CD4-positive, alpha-beta T cell treated with Interleukin-6 at 100 ng/mL for 8 hours (primary cell): ENCODE measurements at places on chromosomes 2 and 18.

DNA sequence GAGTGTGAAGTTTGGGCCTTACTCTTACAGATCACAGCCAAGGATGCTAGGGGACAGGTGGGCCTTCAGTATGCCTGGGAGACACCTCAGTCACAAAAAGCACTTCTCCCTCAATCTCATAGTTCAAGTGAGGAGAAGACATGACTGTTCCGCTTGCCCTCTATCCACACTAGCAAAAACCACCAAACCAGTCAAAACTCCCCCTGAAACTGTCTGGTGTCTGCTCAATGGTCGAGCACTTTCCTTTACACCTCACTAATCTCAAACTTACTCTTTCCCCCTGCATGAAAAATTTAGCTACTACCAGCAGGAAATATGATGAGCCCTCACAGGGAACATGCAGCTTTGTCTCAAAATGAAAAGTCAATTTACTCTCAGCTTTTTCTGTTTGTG, 232.2 kb downstream of the TRIB2 start:
- no peak for DNase-seq

GRCh38 chr2:225668606-225669266, 269.2 kb downstream of the NYAP2 start:
- peak; percentile 23 for DNase-seq

DNA sequence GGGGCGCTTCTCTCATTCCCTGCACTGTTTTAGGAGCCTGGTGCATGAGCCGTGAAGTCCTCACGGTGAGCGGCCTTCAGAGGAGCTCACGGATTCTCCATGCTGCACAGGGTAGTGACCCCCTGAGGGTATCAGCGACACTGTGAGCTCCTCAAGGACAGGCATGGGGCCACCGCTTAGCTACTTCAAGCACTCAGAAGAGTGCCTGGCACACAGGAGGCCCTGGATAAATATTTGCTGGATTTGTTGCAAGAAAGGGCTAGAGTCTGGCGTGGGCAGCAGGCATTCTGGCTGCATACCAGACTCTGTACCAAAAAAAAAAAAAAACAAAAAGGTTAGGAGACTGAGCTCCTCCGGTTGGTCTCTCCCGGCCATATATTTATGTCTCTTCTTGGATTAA, 5.7 kb upstream of the MBP start:
- DNase-seq = no peak

DNA sequence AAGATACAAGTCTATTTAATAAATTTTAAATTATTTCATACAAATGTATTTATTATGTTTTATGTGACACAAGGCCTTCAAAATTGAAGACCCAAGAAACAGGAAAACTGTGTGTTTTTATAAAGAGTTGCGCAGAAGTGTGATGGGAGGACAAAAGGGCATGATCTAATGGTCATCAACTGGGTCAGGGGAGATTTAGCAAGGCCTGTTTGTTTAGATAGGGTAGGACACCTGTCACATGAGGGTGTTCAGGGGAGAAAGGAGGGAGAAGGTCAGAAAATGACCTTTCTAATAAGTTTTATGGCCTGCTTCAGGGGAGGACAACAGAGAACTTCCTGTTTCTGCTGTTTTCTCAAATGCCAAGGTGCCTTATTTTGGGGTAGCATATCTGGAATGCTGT, 528.8 kb downstream of the STK39 start:
- no peak for DNase-seq

GRCh38 chr2:239824866-239825704, 200.1 kb downstream of the NDUFA10 start:
- DNase-seq = no peak
